Tibial nerve (tissue), 4 donors: ENCODE measurements at places on chromosomes 3 and 15. TPM values are rescaled to one million over a fixed set of nuclear protein-coding genes. Genes with fewer than 3 reads are reported as not detected.

GRCh38 chr3:44026220-44026865, 215.3 kb upstream of the TOPAZ1 start:
- no peak overlapping the region for H3K4me3 ChIP-seq
- H3K27ac ChIP-seq = no peak overlapping the region
- H3K27me3 ChIP-seq = peaks cover 20% of the 10 kb centered on the region
- H3K36me3 ChIP-seq = no peaks in the 10 kb centered on the region
- H3K4me1 ChIP-seq = no peaks in the 10 kb centered on the region
- DNase-seq = no peak

ALDH1L1 gene
- 34.5 TPM for total RNA-seq

GRCh38 chr3:37116998-37117397, 57.4 kb downstream of the LRRFIP2 start:
- H3K4me1 ChIP-seq = peaks cover 17% of the 10 kb centered on the region
- H3K27ac ChIP-seq = no peak overlapping the region
- H3K4me3 ChIP-seq = no peak overlapping the region

LMLN gene
- 7.5 TPM for total RNA-seq

FBLN2 gene
- 188 TPM for total RNA-seq

SAMMSON gene
- 2.5 TPM for total RNA-seq

XCR1 gene
- not detected for total RNA-seq

APH1B gene
- 11.0 TPM for total RNA-seq

NRROS gene
- 14.1 TPM for total RNA-seq

ABCC5 gene
- 34.9 TPM for total RNA-seq
